ENCODE measurements at places on chromosomes 7 and 10.
A peak's percentile ranks its signal among the peaks of the same experiment; 100 is the strongest.

DNA sequence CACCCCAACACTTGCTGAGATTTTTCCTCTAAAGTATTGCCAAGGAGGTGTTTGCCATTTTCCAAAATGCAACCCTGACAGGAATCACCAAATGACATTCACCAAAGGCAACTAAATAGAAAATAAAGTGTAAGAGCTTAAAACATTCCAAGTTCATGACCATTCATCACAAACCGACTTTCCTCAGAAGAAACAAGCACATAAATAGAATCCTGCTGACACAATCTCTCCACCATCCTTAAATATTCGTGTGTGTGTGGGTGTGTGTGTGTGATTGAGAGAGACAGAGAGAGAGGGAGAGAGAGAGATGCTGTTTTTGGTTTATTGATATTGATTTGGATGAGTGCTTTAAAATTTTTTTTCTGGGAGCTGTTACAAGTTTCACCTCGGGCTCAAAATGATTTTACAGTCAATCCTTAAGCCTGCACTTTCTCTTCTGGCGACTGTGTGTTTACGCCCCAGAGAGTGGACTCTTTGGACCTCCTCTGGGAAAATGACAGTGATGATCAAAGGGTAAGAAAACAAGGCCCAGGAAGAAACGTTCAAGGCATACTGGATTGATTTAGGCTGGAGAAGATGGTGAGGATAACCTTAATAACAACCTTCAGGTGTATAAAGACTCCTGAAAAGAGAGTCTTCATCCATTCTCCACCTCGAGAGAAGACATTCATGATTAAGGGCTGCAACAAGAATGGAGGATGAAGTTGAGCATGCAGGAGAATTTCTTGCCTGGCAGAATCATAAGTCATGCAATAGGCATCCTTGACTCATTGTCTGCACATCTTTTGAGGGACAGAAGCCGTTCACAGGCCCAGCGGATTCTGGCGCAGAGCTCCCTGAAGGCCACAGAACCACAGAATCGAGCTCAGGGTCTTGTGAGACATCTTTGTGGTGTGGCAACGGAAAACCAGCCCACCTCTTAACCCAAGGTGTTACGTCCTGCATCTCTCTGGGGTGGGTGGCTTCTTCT, 104.4 kb upstream of the FGFR2 start:
- DNase-seq, result peak; percentile 1

DNA sequence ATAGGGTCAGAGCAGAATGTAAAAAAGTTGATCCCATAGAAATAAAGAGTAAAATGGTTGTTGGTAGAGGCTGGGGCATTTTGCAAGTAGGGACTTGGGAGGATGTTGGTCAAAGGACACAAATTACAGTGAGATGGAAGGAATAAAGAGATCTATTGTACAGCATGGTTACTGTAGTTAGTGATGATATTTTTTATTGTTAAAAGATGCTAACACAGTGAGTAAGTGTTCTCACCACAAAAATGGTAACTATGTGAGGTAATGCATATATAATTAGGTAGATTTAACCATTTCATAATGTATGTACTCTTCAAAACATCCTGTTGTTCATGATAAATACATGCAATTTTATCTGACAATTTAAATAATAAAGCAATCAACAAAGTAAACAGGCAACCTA, 280.7 kb upstream of the MAGI2 start:
- DNase-seq, result no peak

DNA sequence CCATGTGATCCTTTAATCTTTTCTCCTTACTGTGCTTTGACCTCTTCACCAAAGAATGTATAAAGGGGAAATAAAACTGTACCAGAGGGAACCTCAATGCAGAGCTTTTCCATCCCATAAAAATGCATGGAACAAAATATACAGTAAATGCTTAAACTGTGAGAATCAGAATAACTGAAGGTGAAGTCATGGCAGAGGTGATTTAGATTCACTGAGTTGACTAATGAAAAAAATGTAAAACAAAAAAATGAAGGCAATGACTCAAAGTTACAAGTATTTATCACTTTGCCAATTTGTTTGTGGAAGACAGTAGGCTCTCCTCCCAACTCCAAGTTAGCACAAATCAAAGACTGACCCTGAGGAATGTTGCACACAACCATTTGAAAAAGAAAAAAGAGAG, 1331.6 kb upstream of the SORCS1 start:
- no peak for DNase-seq

- DNase-seq, result peak; percentile 91
These were observed 1.3 kb upstream of the C10orf67 start for GRCh38 chr10:23345861-23346260.

- DNase-seq, result no peak
These were observed 207.1 kb upstream of the ETV1 start for GRCh38 chr7:14196555-14196954.

- DNase-seq, result peak; percentile 45
These were observed 881 bp upstream of the SSBP1 start for GRCh38 chr7:141737118-141737835.

DNA sequence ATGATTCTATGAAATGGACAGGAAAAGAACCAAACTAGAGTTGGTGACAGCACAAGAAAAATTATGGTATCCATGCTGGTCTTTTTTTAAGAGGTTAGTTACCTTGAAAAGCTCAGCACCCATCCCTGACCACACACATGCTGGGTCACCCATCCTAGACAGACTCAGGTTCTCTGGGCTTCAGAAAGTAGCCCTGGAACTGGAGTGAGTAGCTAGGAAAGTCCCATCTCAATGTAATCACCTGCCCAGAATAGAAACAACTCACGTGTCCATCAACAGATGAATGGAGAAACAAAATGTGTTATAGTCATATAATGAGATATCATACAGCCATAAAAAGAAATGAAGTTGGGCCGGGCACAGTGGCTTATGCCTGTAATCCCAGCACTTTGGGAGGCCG, 37.0 kb downstream of the GSDME start:
- no peak for DNase-seq

- DNase-seq, result no peak
These were observed 5.1 kb upstream of the CYTH3 start for GRCh38 chr7:6277476-6277875.

DNA sequence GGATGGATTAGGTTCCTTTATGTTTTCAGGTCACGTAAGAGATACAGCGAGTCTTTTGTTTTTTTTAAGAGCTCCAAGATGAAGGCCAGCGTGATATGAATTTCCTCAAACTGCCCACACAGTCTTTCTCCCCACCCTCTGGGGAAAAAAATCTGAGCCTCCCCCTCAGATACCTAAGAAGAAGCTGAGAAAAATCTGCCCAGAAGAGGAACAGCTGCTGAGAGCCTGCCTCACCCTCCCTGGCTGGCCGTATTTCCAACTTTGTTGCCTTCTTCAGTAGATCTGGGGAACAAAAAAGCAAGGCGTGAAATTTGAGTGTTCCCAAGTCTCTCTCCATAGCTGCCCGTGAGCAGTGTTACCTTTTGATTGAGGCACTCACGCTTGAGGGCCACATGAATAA, 208.1 kb downstream of the KIAA1217 start:
- DNase-seq, result no peak

GRCh38 chr10:72418679-72419078, 64.0 kb upstream of the DNAJB12 start:
- DNase-seq, result no peak

GRCh38 chr10:23294638-23295247, 49.9 kb downstream of the C10orf67 start:
- DNase-seq, result peak; percentile 32

DNA sequence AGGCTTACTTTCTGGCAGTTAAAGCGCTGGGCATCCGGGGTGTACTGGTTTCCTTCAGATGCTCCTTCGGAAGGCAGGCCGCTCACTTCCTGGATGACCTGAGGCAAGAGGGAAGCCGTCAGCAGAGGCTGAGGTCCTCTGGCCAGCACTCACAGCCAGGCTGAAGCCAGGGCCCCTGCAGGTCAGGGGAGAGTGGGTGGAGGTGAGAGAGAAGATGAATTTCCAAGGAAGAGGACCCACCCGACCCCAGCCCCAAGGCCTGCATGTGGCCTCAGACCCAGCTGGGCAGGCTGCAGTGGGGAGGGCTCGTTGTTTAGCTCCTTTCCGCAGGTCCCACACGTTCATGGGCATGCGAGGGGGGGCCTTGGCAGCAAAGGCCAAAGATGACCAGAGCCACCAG, 71.3 kb downstream of the VWA2 start:
- DNase-seq, result no peak

DNA sequence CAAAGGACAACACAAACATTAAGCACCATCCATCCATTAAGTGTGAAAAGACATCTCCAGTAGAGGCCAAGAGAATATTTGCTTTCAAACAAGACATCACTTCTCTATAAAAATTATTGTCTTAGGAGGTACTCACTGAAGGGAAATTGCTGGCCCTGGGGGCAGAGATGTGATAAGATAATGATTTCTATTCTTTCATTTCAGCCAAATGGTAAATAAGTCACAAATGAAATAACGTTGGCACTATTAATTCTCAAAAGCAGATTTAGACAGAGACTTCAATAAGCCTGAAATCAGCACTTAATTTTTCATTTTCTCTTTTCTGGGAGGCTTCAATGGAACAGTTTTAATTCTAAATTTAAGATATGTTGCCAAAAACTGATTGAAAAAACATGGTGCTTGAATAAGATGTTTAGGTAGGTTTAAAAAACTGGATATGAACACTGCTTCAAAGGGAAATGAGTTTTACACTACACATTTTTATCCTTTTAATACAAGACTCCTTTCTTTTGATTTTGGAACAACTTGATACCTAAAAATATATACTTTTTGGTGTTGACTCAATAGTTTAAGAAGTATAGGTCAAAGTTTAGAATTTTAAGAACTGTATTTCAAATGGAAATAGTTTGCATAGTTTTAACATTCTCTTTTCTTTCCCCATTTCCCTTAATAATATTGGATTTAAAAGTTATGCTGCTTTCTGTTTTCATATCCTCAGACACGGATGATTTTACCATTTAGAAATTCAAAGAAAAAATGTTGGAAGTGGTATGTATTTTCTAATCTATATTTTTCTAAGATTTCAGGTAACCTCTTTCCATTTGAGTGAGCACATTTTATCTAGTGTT, 204.0 kb downstream of the AHR start:
- no peak for DNase-seq

DNA sequence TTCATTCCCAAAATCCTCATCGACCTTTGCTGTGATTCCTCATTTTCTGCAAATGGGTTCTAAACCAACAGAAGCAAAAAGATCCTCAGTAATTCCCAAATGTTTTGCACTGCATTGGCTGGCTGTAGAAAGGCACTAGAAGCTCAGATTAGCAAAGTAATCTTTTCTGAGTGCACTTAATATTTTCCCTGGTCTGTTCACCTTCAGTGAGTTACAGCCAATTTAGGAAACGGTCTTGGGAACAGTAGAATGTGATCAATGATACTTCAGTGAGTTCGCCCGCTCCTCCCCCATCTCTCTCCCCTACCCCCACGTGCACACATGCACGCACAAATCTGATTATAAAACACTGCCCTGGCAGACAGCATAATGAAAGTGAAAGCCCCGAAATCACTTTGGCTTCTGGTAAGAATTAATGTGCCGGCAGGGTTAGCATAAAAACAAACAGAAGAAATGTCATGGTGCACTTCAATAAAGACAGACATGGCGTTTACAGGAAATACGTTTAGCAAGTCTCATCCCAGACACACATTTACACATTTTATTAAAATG, 201.3 kb upstream of the CDCA7L start:
- peak; percentile 4 for DNase-seq

DNA sequence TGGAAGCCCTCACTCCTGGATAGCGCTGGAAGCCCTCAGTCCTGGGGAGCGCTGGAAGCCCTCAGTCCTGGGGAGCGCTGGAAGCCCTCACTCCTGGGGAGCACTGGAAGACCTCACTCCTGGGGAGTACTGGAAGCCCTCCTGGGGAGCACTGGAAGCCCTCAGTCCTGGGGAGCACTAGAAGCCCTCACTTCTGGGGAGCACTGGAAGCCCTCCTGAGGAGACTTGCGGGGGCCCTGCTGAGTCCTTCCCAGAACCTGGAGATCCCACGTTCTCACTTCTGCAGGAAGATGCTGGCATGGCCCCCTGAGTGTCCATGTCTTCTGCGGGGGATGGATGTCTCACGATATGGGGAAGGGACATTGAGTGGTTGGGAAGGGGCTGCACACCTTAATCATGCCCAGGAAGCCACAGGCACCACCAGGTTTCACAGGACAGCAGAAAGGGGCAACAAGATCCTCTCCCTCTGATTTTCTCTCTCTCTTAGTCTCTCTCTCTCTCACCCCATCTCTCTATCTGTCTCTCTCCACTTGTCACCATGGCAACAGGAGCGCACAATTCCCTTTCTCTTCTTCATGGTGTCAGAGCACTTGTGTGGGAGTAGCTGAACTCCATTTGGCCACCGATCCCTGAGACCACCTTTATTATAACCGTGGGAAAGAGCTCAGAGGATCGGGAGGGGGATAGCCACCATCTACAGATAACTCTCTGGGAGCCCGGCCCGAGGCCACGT, 267.0 kb downstream of the TCERG1L start:
- DNase-seq, result no peak

- DNase-seq, result no peak
These were observed 10.4 kb upstream of the IL15RA start for GRCh38 chr10:5987747-5988146.

Measured in fibroblast of villous mesenchyme (primary cell).